ENCODE measurements at places on chromosomes 4 and X.

- DNase-seq, result no peak
These were observed 113.8 kb upstream of the WDR17 start for GRCh38 chr4:175951794-175952193.

GRCh38 chrX:111483135-111483534, 28.3 kb upstream of the SERTM2 start:
- no peak for DNase-seq

DNA sequence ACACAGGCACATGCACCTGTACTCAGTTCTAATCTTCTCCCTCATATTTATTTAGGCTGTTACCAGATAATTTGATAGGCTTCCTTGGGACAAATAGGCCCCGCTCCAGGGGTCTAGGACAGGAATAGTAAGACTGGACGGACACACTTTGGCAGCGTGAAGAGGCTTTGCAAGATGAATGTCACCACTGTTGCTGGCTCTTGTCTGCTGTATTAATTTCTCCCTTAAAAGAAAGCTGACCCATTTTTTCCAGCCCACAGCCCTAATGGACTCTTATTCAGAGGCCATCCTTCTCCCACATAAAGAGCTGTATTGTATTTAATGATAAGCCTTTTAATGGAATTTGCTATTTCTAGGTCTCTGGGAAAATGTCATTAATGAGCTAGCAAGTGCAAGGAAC, 18.0 kb downstream of the FAM184B start:
- no peak for DNase-seq

DNA sequence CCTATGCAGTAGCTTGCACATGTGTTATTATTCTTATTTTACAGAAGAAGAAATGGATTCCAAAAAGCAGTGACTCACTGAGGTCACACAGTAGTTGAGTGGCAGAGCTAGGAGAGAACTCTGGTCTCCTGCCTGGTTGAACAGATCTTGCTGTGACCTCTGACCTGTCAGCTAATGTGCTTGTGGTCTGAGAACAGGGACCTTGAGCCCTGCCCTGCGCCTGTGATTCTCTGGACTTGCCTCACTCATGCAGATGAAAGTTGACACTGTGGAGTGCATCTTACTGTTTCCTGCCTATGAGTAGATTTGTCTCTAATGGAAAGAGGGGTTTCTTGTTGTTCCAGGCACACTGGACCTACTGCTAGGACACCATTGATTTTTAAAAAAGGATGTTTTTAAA, 32.3 kb downstream of the ETNPPL start:
- DNase-seq, result no peak

DNA sequence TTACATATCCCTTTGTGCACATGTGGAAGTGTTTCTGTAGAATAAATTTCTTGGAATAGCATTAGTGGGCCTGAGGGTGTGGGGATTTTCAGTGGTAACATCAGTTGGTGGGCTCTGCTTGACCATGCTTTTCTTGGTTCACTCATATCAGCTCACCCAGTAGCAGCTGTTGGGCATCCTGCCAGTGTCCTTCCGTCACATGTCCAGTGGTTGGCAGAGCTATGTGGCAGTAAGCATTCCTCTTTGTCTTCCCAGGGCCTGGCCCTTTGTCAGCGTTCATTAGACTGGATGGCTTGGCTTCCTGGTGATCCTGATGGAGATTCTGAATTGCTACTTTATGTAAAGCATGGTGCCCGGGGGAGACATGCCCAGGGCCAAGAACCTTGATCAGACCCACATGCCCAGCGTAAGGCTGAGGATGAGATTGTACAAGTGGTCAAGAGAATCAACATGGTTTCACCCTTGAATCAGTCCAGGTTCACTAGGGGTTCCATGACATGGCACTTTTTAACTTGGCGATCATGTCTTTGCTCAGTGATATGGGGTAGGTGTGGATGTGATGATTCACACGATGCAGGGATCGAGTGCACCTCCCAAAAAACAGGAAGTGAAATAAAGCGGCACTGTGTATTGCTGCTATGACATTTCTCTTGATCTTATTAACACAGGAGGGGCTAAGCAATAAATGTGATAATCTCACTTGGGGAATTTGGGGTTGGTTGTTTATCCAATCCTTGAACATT, 72.1 kb upstream of the IGFBP7 start:
- DNase-seq, result no peak

DNA sequence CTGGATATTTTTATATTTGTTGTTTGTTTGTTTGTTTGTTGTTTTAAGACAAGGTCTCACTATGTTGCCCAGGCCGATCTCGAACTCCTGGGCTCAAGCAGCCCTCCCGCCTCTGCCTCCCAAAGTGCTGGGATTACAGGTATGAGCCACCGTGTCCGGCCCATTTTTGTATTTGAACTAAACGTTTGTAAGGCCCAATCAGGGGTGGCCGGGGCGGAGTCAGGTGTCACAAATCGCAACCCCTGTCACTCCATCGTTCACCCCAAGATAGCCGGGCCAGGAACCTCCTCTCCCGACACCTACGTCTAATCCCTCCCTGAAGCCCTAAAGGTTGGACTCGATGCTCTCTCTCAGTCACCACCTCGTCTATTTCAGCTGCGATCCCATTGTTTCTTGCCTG, 722 bp upstream of the EFHC2 start:
- DNase-seq, result peak; percentile 64

DNA sequence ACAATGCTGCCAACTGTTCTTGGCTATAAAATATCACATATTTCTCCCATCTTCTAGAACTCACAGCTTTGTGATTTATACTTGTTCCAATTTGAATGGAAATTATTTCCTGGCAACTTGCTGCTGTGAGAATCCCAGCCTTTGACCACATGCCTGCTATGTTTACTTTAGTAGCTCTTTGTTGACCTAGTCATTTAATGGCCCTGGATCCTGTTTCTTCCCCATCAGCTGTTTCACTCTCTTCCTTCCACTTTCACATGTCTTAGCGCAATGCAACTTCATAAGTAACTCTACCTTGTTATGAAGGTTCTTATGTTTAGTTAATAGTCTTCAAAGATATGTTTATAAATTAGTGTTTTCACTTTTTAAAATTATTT, 1973.6 kb upstream of the AGA start:
- no peak for DNase-seq

- DNase-seq, result no peak
These were observed 602.8 kb upstream of the EPHA5 start for GRCh38 chr4:66273110-66273509.

DNA sequence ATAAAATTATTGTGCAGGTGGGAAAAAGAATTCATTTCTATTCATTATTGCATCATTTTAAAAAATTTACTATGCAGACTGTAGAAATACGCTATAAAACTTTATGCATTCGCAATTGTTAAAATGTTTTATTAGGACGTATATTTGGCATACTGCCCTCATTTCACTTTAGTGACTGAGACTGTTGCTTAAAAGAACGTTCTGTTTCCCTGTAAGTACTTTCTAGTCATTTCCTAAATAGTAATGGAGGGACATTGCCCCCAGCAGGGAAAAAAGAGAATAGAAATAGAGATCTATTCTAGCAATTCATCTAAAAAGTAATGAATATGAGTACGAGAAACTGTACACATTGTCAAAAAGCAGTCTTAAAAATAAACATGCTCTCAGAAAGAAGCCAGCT, 1295.8 kb upstream of the TENM3 start:
- no peak for DNase-seq

GRCh38 chr4:116018831-116019230, 905.4 kb upstream of the NDST4 start:
- no peak for DNase-seq

DNA sequence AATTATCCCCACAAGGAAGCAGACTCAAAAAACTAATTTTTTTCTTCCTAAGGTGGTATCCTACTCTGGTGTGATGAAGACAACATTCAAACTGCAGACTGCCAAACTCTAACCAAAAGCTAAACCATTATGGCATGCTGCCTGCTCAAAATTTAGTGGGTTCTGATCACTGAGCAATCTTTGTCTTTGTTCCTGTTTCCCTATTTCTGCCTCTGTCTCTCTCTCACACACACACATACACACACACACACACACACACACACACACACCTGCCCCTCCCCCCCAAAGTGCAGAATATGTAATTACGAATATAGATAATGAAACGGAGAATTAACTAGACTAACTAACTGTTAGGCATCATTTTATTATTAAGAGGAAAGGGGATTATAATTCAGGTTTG, 1278.6 kb downstream of the PCDH7 start:
- no peak for DNase-seq

Data from activated T-cell treated with anti-CD3 and anti-CD28 coated beads, Interleukin-2, amount 50 U/mL, for 48 hours (primary cell).